ENCODE measurements at places on chromosomes 5 and 9. TPM values are rescaled to one million over a fixed set of nuclear protein-coding genes. Genes with fewer than 3 reads are reported as not detected.

DNA sequence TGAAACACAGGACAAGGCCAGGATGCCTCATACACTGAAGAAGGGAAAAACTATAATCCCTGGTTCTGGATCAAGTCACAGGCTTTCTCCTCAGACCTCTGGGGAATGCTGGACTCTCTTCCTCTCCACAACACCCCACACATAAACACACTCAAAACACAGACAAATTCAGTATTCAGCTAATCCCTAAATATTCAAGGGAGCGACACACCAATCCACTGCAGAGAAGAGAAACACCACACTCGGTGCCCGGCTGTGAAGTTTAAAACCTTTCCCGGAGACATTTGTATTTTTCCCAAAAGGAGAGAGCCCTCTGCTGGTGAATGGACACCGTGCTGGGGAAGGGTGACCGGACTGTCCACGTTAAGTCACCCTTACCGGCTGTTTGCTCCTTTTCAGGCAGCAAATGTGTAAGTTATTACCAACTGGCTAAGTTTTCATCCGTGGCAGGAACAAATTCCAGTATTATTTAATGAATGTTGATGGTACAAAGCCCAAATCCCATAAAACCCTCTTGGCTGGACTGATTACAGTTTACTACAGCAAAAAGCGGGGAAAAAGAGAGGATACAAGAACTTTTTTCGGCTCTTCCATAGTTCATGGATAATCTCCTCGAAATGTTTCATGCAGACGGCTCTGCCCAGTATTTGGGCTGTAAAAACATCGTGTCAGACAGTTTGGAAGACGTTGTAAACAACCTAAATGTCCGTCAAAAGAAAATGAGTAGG is 130.9 kb upstream of the SLC30A5 start:
- no peaks in the 10 kb centered on the region for H3K27me3 ChIP-seq
- no peak for DNase-seq
- no peak overlapping the region for H3K4me3 ChIP-seq
- H3K27ac ChIP-seq = no peak overlapping the region
- H3K36me3 ChIP-seq = no peaks in the 10 kb centered on the region
- H3K4me1 ChIP-seq = no peaks in the 10 kb centered on the region

Gene IL33
- not detected for total RNA-seq

DNA sequence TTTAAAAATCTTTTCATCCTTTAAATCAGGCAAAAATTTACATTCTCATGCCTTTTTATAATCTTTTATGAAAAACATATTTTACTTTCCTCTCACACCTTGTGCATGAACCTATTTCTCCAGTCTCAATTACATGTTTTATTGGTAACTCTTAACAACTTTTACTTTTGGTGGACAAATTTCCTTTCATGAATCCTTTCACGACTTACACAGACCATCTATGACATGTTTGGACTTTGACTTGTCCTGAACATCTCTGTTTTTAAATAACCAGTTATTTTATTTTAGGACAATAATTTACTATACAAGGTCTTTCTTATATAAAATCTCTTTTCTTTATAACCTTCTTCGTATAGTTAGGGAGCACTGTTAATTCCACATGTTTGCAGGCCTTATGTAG is 26.5 kb upstream of the MTMR12 start:
- H3K4me3 ChIP-seq = no peak overlapping the region
- peaks cover 11% of the 10 kb centered on the region for H3K36me3 ChIP-seq
- H3K27ac ChIP-seq = no peak overlapping the region
- no peak for DNase-seq

Gene SAXO1
- not detected for total RNA-seq

Gene RLN2
- 0.40 TPM for total RNA-seq

- no peaks in the 10 kb centered on the region for H3K4me1 ChIP-seq
- H3K36me3 ChIP-seq = no peaks in the 10 kb centered on the region
- no peak overlapping the region for H3K27ac ChIP-seq
These were observed 6.4 kb upstream of the C6 start for GRCh38 chr5:41219658-41220269.

DNA sequence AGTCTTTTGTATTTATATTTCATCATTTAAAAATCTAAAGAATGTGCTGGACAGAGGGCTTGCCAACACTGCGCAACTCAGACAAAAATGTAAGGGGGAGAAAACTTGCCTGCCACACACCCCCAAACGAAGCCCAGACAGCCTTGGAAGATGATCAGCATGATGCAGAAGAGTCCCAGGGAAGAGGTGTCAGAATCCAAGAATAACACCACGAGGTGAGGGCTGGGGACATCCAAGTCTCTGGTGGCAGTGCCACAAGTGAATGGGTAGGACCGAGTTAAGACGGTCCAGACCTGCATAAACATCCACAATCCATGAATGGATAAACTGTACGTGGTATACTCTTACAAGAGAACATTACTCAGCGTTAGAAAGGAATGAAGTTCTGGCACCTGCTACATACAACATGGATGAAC is 10.4 kb downstream of the EPB41L4B start:
- no peak overlapping the region for H3K27ac ChIP-seq
- no peak overlapping the region for H3K4me3 ChIP-seq
- H3K4me1 ChIP-seq = no peaks in the 10 kb centered on the region
- no peaks in the 10 kb centered on the region for H3K36me3 ChIP-seq

Gene IDNK
- total RNA-seq = 5.1 TPM

Gene ZDHHC12
- 72.3 TPM for total RNA-seq

DNA sequence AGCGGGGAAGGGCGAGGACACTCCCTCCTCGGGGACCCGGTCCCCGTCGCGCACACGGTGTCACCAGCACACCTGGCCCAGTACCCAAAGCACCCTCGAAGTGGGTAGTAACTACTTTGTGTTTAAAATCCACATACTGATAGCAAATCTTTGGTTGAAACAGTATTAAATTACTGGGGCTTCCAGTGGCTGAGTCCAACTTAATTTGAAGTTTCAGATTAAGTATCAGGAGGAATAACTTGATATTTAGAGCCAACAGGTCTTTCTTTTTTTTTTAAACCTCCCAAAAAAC is 615 bp downstream of the ATG10 start:
- H3K4me1 ChIP-seq = peaks cover 9% of the 10 kb centered on the region
- no peaks in the 10 kb centered on the region for H3K27me3 ChIP-seq

Gene CAAP1
- 15.8 TPM for total RNA-seq

Gene IFNA2
- not detected for total RNA-seq

DNA sequence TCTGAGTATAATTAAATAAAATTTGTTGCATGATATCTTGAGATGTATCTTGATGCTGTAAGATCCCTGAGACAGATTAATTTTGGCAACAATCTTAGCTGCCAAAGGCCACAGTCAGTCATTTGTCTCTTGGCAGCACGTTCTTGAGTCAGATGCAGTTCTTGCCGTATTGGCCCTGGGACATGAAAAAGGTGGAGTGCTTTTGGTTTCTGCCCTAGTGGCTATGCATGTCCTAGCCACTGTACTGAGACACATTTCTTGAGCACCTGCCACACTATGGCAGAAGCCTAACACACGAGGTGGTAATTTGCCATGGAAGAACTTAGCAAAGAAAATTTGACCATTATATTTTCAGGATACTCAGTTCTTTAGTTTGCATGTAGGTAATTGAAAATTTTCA is 45.0 kb upstream of the PHF2 start:
- DNase-seq = no peak

Gene IFNA21
- not detected for total RNA-seq

DNA sequence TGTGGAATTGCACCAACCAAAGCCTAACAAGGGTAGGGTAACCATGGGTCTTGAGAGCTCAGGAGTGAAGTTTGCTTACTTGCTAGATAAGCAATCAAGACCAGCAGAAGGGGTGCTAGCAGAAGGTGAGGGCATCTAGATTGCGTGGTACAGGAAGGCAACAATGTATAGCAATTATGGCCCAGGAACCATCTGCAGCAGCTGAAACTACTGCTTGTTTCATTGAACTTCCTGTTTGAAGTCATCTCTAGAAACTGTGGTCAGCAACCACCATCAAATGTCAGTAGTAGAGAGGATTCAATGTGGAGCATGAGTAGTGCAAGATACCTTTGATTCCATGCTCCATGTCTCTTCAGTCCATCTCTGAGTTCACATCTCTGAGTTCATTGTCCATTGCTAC is 462.1 kb upstream of the GRAMD2B start:
- H3K4me3 ChIP-seq = no peak overlapping the region
- H3K36me3 ChIP-seq = no peaks in the 10 kb centered on the region
- no peaks in the 10 kb centered on the region for H3K27me3 ChIP-seq
- no peak for DNase-seq

DNA sequence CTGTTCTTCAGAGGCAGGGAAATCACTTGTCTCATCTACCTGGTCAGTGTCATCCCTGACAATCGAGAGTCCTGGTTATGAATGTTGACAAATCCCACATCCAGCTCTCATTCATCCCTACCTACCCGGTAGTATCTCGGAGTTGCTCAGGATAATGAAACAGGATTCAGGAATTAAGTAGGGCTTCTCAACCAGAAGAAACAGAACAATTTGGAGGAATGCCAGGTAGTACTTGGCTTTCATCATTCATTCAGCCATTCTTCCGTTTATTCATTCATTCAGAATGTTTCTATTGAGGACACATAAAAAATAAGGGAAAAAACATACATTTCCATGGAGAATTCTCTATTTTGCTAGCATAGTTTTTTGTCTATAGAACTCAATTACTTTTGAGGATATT is 195.0 kb downstream of the ARHGEF28 start:
- no peaks in the 10 kb centered on the region for H3K4me1 ChIP-seq
- DNase-seq = no peak

DNA sequence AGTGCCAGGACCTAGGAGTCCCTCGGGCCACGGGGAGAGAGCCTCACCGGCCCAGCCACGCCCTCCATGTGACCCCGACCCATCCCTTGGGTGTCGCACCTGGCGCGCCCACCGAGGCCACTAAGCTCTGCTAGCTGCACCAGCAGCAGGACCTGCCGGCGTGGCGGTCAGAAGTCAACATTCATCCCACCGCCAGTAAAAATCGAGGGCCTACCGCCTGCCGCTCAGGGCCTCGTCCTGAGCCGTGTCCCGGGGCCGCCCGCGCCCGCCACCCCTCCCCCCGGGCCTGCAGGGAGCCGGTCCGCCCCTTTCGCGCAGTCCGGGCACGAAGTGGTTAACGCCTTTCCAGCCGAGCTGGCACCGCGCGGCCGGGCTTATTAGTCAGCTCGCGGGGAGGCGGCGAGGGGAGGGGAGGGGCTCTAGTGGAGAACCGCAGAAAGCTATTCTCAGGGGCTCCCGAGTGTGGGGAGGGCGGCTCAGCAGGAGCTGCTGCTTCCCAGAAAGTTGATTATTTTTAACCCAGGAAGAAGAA is 124.4 kb downstream of the C9orf50 start:
- peak overlapping the region; percentile 91 for H3K4me3 ChIP-seq
- DNase-seq = peak; percentile 90
- H3K4me1 ChIP-seq = peaks cover 14% of the 10 kb centered on the region
- no peaks in the 10 kb centered on the region for H3K27me3 ChIP-seq
- no peaks in the 10 kb centered on the region for H3K36me3 ChIP-seq

- no peaks in the 10 kb centered on the region for H3K36me3 ChIP-seq
- no peak overlapping the region for H3K27ac ChIP-seq
- DNase-seq = no peak
- H3K4me3 ChIP-seq = no peak overlapping the region
These were observed 112.3 kb upstream of the RAD23B start for GRCh38 chr9:107170801-107171200.

DNA sequence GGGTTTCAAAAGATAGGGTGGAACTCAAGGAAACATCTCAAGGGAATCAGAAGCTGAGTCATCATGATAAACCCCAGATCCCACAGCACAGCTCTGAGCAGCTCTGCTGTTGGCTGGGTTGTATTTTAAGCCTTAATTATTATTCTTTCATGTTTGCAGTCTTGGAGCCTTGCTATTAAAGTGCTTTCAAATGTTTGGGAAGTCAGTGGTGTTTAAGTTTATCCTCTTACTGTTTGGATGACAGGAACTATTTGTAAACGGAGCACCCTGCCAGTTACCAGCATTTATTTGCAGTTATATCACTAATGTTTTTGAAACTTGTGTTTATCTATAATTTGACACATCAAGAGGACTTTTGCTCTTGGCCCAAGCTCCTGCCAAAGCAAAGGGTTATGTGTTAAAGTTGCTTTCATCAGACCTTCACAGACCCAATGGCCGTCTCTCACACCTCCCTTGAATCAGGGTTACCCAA is 141.1 kb upstream of the SPDL1 start:
- no peaks in the 10 kb centered on the region for H3K36me3 ChIP-seq
- H3K4me3 ChIP-seq = no peak overlapping the region
- DNase-seq = no peak
- H3K4me1 ChIP-seq = no peaks in the 10 kb centered on the region

- H3K4me1 ChIP-seq = no peaks in the 10 kb centered on the region
- H3K36me3 ChIP-seq = no peaks in the 10 kb centered on the region
- no peak for DNase-seq
- peaks cover 16% of the 10 kb centered on the region for H3K27me3 ChIP-seq
- H3K4me3 ChIP-seq = no peak overlapping the region
These were observed 85.1 kb downstream of the BRINP1 start for GRCh38 chr9:119284118-119284517.

DNA sequence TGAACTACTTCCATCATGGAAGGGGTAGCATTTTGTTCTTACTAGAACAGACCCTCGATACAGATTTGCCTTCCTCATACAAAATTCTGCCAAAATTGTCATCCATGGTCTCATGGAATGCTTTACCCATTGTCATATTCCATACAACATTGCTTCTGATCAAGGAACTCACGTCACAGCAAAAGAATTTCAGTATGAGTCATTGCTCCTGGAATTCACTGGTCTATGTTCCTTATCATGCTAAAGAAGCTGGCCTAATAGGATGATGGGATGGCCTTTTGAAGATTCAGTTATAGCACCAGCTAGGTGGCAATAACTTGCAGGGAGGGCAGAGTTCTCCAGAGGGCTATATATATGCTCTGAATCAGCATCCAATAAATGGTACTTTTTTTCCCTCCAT is 18.2 kb upstream of the FNIP1 start:
- no peak overlapping the region for H3K27ac ChIP-seq
- H3K4me3 ChIP-seq = no peak overlapping the region
- DNase-seq = no peak
- H3K4me1 ChIP-seq = peaks cover 6% of the 10 kb centered on the region
- no peaks in the 10 kb centered on the region for H3K36me3 ChIP-seq

Gene NEUROG1
- not detected for total RNA-seq

DNA sequence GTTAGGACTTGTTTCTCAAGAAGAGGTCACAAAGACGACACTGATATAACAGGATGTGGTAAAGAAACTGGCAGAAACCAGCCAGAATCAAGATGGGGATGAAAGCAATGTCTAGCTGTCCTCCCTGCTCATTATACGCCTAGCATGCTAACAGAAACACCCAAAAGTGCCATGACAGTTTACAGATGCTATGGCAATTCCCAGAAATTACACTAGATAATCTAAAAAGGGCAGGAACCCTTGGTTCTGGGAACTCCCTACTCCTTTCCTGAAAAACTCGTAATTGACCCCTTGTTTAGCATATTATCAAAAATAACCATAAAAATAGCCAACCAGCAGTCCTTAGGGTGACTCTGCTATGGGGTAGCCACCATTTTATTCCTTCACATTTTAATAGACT is 10.9 kb upstream of the MRPS30 start:
- DNase-seq = no peak
- peaks cover 9% of the 10 kb centered on the region for H3K36me3 ChIP-seq
- H3K4me3 ChIP-seq = no peak overlapping the region

Data from natural killer cell treated with Interleukin-12 subunit alpha and Interleukin-12 subunit beta and Interleukin-15 and Interleukin-18, amount 100 ng/mL, for 72 hours (primary cell).